Right lung (tissue), 10 donors: ENCODE measurements at places on chromosomes 12 and 14.

GRCh38 chr14:99946652-99947489, 118.4 kb upstream of the EVL start:
- DNase-seq = no peak

- DNase-seq = peak; percentile 31
These were observed 32.8 kb downstream of the ABCD2 start for GRCh38 chr12:39586816-39587215.

- DNase-seq = no peak
These were observed 17.4 kb downstream of the LIMA1 start for GRCh38 chr12:50265770-50266524.

DNA sequence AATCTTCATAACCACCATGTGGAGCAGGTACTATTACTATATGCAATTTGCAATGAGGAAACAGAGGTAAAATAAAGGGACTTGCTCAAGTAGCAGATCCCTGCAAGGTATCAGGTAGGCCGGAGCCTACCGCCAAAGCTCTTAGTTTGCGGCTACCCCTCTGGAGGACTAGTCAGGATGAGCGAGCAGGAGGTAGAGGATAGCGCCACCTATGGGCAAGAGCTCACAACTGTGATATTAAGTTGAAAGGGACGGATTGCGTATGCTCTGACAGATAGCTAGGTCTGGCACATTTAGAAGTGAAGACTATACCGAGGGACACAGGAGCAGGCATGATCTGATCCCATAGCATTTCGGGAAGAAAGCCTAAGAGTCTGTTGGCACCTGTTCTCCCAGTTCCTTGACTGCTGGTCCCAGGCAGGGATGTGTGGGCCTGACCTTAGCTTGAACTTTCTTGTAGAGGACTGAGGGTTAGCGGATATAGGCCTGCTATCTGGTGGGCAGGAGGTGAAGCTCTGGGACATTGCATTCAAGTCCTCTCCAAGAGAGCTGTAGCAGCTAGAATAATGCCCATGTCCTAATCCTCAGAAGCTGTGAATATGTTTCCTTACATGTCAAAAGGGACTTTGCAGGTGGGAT, 48.0 kb downstream of the SLC17A8 start:
- peak; percentile 24 for DNase-seq

- no peak for DNase-seq
These were observed 97.1 kb downstream of the ARF6 start for GRCh38 chr14:49989966-49990365.

DNA sequence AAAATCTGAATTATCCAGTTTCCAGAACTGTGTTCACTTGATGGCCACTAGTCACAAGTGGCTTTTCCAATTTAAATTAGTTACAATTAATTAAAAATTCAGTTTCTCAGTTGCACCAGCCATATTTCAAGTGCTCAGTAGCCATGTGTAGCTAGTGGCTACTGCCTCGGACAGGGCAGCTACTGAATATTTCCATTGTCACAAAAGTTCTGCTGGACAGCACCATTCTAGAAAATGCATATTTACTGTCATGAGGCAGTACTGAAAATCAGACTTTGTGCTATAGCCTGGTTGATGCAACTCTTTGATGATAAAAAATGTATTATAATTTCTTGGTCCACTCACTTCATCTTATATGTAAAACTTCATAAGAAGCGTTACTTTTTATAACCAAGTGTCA, 11.5 kb upstream of the OVCH1 start:
- no peak for DNase-seq

GRCh38 chr14:103067231-103067954, 10.0 kb upstream of the CDC42BPB start:
- DNase-seq = no peak

DNA sequence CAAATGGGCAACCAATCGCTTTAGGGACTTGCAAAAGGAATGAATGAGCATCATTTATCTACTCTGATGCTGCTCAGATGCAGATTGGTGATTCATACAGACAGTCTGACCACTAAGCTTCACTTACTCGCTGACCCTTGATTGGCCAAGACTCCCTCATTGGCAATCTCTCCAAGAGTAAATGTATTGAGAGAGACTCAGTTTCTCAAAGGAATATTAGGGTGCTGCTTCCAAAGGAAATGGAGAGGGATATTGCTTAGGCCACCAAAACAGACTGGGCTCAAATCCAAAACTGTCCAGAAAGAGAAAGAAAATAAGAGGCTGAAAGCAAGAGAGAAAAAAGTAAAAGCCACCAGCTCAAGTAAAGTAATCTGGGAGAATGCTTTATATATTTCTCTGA, 785.2 kb downstream of the GALC start:
- no peak for DNase-seq

GRCh38 chr12:16096273-16096849, 181.1 kb downstream of the SLC15A5 start:
- DNase-seq = no peak

DNA sequence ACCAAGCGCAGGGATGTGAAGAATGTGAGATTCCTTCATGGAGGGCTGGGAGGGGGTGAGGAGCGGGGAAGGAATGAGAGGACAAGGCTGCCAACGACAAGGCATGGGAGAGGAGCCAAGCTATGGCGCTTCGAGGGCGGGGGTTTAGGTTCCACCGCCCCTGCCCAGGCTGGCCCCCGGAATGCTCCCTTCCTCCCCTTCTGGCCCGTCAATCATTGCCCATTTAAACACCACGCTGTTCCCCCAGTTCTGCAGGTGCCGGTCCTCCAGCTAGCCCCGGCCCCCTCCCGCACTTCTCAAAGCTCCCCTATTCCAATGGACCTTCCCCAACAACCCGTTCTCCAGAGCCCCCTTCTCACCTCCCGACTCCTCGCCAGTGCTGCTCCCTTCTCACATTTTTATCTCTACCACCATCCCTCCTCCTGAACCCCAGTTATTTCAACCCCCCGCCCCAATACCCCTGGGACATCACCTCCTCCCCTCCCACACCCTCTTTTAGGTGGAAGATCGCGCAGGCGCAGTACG, 428 bp downstream of the RNF41 start:
- DNase-seq = peak; percentile 82
